SK-N-SH treated with all-trans-retinoic acid at 6 μM for 48 hours (cell line): ENCODE measurements at places on chromosomes 11 and 22.

DNA sequence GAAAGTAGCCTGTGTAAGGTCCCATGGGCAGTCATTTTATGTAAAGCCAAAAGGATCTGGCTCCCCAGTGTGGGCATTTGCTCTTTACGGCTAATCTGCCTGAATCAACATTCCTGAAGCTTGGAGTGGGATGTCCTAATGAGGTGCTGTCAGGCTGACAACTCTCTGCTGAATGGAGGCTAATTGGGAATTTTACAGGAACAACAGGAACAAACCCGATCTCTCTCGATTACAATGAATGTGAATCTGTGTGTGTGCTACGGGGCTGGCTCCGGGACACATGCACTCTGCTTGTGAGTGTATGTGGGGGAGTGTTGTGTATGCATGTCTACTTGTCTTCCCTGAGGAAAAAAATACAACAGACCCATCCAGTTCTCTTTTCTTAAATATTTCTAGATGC is 415.2 kb downstream of the TENM4 start:
- ATAC-seq, result no peak

- no peak for ATAC-seq
Measured at GRCh38 chr11:2039198-2039759, 41.6 kb upstream of the H19 start.

DNA sequence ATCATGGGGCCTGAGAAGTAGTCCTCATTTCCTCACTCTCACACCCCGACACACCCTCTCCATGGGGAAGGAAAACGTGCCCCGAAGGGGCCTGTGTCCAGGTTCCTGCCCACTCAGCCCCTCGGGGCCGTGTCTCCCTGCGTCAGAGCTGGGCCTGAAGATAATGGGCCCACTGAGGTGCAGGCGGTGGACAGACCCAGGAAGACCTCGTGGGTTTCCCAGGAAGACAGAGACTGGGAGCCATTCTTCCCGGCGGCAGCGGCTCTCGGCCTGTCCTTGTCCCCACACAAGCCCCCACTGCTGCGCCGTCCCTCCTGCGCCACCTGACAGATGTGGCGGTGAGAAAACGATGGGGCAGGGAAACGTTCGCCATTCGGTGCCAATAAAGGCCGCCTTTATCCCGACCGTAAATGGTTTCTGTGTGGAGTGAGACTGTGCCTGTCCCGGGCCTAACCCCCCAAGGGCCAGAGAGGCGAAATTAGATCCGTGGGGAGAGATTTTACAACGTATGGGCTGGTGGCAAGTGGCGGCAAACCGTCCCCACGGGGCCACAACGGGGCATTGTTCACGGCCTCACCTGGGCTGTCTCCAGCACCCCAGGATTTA is 89.0 kb downstream of the CDKN1C start:
- no peak for ATAC-seq

- ATAC-seq, result no peak
Measured at GRCh38 chr11:134564472-134565200, 152.6 kb upstream of the B3GAT1 start.

DNA sequence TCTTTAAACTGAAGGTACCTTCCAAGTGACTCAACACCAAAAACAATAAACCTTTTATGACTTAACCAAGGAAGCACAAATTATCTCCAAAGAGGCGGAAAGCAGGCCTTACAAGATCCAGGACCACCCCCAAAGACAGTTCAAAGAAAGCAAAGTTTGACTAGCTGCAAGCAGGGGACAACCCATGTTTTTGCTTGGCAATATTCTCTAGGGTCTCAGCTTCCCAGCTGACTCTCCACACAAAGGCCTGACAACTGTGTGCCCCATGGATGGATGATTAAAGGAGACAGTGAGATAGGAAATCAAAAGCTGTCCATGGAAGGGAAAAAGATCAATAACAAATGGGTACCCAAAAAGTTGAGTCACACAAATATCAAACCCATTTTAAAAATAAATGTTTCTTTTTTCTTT is 232.2 kb downstream of the DDX10 start:
- ATAC-seq, result no peak

GRCh38 chr11:122179961-122180834 is 64.2 kb upstream of the BLID start:
- ATAC-seq, result peak; percentile 80

GRCh38 chr22:36445158-36445668 is 36.2 kb downstream of the TXN2 start:
- ATAC-seq, result peak; percentile 75

GRCh38 chr11:100753172-100753543 is 66.1 kb downstream of the ARHGAP42 start:
- no peak for ATAC-seq

- no peak for ATAC-seq
Measured at GRCh38 chr22:28955817-28956216, 72.4 kb downstream of the ZNRF3 start.

DNA sequence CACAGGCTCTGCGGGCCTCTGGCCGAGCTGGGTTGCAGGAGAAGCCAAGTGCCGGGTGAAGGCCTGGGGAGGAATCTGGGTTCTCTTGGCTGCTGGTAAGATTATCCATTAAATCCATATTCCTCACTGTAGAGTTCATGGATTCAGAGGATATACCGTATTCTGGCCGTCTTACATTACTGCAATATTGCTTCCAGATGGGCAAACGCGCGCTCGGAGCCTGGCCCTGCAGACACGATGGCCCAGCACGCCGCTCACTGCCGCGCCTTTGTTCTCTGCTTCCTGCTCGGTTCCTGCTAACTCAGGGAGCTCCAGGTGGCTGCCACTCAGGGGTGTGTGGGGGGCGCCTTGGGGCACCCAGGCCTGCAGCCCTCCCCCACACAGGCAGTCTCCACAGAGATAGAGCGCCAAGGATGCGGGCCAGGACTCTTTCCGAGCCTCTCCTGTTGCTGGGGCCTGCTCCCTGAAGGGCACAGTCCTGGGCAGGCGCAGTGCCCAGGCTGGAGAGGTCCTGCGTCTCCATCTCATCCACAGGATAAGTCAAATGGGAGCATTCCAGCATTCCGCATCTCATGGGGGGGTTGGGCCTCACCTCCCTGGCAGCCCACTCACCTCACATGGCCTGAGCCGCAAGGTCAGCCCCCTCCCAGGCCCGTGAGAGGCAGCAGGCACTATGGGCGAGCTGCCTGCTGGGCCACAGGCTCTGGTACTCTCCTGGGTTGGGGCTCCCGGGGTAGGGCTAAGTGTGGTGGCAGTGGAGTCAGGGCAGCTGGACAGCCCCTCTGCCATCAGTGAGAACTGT is 14.1 kb upstream of the KCNQ1OT1 start:
- peak; percentile 21; the same call in 1 of the 3 replicates for ATAC-seq

- ATAC-seq, result no peak
Measured at GRCh38 chr22:29815580-29815979, 22.5 kb downstream of the ASCC2 start.

DNA sequence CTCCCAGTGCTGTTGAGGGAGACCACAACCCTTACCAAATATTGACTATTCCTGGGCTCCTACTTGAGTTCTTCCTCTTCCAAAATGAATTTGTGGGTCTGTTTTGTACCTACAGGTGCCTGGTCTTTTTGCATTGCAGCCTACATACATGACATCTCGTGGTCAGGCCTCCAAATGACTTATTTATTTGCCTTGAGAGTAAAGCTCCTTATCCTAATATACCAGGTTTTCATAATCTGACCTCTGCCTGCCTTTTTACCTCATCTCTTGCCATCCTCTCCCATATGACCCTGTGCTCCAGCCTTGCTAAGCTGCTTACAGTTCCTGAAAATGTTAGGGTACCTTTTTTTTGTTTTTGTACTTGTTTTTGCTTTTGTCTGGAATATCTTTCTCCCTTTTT is 130.4 kb downstream of the UVRAG start:
- ATAC-seq, result no peak

DNA sequence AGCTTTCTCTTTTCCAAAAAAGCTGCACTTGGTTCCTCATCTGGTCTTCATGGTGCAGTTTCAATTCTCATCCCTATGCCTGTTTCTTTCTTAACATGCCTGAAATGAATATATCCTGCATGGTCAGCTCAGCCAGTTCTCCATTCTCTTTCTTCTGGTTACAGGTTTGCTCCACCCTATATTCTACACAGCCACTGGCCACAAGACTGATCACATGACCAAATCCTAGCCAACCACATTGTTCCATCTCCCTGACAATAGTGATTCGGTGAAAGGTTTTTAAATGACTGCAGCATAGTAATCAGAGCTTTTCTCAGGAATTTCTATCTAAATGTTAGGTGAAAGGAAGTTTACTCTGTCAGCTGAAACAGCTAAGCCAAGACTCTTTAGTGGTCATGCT is 891.4 kb downstream of the METTL15 start:
- ATAC-seq, result 0 out of 3 replicates have a peak, but pooled peaks have one; percentile 21
